ENCODE measurements at places on chromosomes 5 and 9. TPM values are rescaled to one million over a fixed set of nuclear protein-coding genes. Genes with fewer than 3 reads are reported as not detected.

- DNase-seq: no peak
These were observed 121.1 kb upstream of the SEMA6A start for GRCh38 chr5:116695681-116696080.

DNA sequence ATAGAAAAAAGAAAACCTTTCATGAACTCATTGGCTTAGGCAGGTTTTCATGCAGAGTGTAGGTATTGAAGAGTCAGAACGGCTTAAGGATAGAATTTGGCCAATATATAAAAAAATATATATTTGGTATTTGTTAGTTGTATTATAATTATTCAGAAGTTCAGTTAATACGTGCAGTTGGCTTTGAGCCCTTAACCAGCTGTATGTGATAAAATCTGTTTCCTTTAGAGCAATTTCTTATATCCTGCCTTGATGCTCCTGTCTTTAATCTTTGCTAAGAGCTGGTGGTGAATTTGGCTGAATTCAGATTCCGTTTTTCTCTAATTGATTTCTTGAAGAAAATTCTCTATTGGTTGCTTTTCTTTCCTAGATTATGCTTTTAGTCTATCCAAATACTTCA lies 3.7 kb downstream of the ANXA1 start:
- no peak for DNase-seq

DNA sequence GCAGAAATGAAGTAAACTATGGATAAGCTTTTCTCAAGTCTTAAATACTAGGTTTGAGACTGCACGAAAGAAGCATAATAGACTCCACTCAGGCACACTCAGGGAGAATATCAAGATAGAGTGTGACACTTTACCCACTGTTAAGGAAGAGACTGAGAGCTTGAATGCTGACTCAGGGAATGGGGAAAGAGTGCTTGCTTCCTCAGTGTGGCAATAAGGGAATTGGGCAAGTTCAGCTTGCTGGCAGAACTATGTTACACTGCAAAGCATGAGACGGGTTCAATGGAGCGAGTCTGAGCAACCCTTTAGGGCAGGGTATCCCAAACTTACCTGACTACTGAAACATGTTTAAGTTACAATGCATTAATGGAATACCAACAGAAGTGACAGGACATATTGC lies 237.7 kb upstream of the MEF2C start:
- peak; percentile 6 for DNase-seq

DNA sequence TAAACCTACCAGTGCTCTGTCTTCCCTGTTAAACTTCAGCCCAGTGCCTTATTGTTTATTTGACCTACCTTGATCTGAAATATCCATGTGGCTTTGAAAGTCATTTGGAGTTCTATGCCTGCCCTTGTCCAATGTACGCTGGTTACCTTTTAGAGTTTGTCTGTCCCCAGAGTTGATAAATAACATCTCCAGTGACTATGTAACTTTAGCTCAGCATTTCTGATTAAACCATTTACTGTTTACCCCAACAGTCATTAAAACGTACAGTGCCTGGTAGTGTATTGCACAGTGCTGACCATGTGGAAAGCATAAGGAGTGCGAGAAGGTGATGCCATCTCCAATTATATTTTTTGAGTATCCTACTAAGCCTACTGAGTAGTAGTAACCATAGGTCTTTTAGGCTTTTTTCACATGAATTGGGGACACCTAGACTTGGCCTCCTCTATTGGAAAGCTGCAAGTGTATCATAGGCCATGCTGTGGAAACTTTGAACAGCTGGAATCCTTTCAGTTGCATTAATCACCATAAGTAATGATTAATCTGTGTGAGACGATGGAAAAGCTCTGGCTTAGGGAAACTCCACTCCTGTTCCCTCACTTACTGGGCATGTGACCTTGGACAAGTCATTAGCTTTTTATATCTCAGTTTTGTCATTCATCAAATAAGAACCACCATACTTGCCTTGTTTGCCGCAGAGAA lies 93.5 kb downstream of the MAST4 start:
- no peak for DNase-seq

DNA sequence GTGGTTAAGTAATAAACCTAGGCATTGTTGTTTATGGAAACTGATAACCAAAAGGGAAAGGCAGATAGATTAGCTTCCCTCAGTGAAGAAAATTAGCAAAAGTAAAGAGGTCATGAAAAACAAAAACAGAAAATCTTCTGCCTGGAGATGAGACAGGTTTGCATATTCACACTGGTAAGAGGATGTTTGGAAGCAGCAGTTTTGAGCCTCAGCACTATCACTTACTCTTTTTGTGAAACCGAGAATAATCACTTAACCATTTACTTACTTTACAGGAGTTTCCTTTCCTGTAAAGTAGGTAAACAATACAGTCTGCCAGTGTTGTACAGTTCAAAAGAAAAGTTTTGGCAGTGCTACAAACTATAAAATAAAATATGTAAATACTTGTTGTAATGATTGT lies 35.5 kb upstream of the EMB start:
- no peak for DNase-seq

- DNase-seq: no peak
These were observed 36.9 kb upstream of the LURAP1L start for GRCh38 chr9:12737871-12738270.

- no peak for DNase-seq
These were observed 80.4 kb downstream of the LRSAM1 start for GRCh38 chr9:127531676-127532075.

GRCh38 chr9:69122082-69122548 lies 52.0 kb upstream of the TJP2 start:
- peak; percentile 77 for DNase-seq

Gene ABLIM3
- total RNA-seq: 13.9 TPM

DNA sequence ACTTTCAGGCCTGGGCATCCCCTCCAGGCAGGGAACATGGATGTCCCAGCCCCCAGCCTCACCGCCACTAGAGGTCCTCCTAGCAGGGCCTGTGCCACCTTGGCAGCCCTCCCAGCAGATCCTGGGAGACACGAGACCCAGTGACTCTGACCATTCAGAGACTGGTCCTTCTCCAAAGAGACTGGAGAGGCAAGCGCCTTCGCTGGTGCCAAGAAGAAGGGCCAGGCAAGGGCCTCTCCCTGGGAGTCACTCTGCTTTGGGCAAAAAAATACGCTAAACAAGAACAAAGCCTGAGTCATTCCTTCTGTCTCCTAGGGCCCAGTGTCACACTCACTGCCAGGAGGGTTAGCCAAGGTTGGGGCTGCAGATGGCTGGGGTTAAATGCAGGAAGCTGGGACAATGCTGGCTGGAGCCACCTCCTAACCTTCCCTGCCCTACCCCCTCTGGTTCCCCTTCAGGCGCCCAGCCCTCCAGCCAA lies 35.3 kb upstream of the SMIM23 start:
- peak; percentile 64 for DNase-seq

Measured in fibroblast of the aortic adventitia (primary cell).